ENCODE measurements at places on chromosomes 3 and 15. TPM values are rescaled to one million over a fixed set of nuclear protein-coding genes. Genes with fewer than 3 reads are reported as not detected.

The NR2E3 gene
- total RNA-seq, result 0.79 TPM

The MCF2L2 gene
- total RNA-seq, result 0.89 TPM

The ATP13A5 gene
- 3.7 TPM for total RNA-seq

The WNT7A gene
- 0.59 TPM for total RNA-seq

The GRAMD2A gene
- 0.39 TPM for total RNA-seq
